ENCODE measurements at places on chromosomes 4 and X.

GRCh38 chr4:184400375-184400870 lies 73.9 kb downstream of the IRF2 start:
- no peak for DNase-seq

DNA sequence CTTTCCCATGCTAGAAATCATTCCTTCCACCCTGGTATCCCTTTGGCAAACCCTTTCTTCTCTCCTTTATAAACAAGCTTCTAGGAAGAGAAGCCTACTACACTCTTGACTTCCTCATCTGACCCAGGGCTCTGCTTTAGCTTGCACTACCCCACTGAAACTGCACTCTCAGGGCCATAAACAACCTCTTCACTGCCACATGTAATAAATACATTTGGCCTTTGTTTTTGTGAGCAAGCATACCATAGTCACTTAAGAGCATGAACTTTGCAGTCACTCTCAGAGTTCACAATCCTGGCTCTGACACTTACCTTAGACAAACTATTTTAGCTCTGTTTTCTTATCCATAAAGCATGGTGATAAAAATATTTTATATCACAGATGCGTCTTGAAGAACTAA lies 50.7 kb upstream of the USP38 start:
- DNase-seq: no peak

- no peak for DNase-seq
Measured at GRCh38 chr4:10701702-10702460, 17.3 kb upstream of the CLNK start.

GRCh38 chr4:111113591-111113990 lies 490.7 kb upstream of the PITX2 start:
- no peak for DNase-seq

DNA sequence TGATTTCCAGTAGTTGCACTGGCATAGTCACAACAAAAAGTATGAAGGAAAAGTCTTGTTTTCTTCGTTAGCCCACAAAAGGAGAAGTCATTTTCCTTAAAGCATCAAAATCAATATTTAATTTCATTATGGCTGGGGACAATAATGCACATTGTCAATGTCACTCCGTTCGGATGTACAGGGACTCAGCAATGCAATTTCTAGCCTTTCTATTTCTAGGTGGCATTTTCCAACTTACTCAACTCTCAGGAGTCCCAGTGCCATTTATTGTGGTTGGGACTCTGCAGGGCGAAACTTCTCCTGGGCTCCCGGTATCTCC lies 99.6 kb downstream of the CEP135 start:
- no peak for DNase-seq

GRCh38 chr4:6779667-6780565 lies 2.6 kb upstream of the KIAA0232 start:
- DNase-seq: no peak

- no peak for DNase-seq
Measured at GRCh38 chr4:47672696-47673095, 165.2 kb downstream of the CORIN start.
